ENCODE measurements at places on chromosomes 12 and 14.

DNA sequence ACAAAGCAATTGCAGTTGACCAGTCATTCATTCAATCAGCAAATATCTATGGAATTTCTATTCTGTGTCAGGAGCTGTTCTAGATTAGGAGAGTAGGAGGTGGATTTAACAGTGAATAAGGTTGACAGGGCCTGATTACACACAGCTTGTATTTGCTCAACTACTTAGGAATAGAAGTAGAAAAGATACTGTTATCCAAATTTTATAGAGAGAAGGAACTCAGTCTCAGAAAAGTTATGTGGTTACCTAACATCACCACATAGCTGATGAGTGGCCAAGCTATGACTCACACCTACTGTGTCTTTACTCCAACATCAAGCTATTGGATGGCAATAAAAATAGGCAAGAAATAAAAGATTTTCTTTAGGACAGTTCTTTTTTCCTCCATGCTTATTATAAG, 374.8 kb downstream of the RMST start:
- DNase-seq = no peak

DNA sequence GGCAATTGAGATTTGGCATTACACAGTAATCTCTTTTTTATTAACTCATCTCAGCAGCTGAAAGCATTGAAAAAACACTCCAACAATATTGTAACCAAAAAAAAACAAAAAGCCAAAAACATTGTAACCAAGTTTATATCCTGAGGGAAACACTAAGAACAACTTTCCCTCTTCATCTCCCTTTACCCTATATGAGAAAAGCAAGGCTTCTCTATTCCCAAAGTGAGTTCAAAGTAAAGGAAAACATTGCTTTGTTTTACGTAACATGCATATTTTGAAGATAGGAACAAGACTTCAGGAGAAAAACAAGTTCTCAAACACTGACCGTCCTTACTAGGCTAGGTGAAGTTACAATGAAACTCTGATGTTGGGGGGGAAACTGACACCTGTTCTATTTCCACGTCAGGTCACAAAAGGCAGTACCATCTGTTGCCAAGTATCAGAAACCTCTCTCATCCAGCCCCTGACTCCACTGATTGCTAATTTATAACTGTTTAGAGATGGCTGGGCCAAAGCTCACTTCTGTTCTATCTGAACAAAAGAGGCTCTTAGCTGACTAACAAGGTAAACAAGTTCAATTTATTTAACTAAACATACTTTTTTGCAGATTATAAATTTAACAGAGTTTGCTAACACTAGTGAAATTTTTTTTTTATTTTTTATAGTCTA, 67.9 kb upstream of the PLXNC1 start:
- DNase-seq = no peak

- DNase-seq = no peak
Measured at GRCh38 chr14:50407111-50407812, 10.6 kb upstream of the CDKL1 start.

- DNase-seq = no peak
Measured at GRCh38 chr12:27511031-27511722, 12.8 kb upstream of the PPFIBP1 start.

- DNase-seq = no peak
Measured at GRCh38 chr12:40439771-40440492, 215.1 kb downstream of the LRRK2 start.

DNA sequence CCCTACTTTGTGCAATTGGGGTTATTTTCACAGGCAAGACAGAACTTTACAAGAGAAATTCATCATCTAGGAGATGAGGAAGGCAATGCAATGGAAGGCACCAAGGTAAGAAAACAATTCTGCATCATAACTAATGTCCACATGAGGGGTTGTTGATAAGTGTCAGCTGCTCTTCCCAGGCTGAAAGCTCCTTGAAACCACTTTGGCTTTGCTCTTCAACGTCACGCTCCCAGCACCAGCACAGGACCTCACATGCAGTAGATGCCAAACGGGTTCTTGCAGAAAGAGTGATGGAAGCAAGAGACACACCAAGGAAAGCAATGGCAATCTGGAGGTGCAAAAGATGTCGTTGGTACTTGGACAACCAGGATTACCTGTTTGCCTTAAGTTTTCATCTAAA, 485.5 kb downstream of the BCL11B start:
- no peak for DNase-seq

GRCh38 chr12:11755302-11755930, 105.9 kb downstream of the ETV6 start:
- no peak for DNase-seq

GRCh38 chr14:103542605-103543088, 13.7 kb downstream of the TRMT61A start:
- no peak for DNase-seq

- no peak for DNase-seq
Measured at GRCh38 chr12:131910302-131911027, 16.0 kb downstream of the ULK1 start.

GRCh38 chr12:8697120-8697475, 693 bp upstream of the RIMKLB start:
- no peak for DNase-seq

GRCh38 chr12:25107920-25108319, 87.0 kb downstream of the DNAI7 start:
- no peak for DNase-seq

- no peak for DNase-seq
Measured at GRCh38 chr14:103730490-103731035, 15.0 kb downstream of the ZFYVE21 start.

DNA sequence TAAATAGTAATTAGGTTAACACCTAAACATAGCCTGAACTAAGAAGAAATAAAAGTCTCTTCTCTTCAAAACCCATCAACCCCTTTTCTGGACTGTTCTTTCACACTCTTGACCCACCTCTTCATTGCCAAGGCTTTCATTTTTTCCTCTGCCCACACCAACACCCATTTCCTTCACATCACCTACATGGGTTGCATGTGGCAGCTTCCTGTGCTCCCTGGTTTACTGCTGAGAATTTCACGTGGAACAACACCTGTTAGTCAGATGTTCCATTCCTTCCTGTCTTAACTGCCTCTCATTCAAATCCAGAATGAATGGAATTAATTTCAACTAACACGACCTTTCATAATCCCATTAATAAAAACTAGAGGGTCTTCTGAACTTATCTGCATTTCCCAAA, 157.3 kb downstream of the BCAT1 start:
- DNase-seq = no peak

- no peak for DNase-seq
Measured at GRCh38 chr14:62468946-62469345, 576.3 kb downstream of the KCNH5 start.

DNA sequence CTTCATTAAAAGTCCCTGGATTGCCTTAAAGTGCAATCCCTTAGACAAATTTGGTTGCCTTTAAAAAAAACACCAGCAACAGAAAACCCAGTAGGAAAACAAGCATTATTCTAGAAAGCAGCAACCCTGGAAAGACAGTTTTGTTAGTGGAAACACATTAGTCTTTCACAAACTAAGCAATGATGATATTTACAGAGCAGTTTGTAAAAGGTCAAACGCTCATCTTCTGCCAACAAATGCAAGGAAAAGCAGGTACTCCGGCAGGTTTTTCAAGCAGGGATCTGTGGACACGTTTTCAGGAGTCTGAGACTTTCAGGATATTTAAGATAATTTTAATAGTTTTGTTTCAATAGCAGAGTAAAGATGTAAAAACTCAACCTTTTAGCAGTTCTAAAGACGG, 202.2 kb downstream of the EXOC5 start:
- no peak for DNase-seq

DNA sequence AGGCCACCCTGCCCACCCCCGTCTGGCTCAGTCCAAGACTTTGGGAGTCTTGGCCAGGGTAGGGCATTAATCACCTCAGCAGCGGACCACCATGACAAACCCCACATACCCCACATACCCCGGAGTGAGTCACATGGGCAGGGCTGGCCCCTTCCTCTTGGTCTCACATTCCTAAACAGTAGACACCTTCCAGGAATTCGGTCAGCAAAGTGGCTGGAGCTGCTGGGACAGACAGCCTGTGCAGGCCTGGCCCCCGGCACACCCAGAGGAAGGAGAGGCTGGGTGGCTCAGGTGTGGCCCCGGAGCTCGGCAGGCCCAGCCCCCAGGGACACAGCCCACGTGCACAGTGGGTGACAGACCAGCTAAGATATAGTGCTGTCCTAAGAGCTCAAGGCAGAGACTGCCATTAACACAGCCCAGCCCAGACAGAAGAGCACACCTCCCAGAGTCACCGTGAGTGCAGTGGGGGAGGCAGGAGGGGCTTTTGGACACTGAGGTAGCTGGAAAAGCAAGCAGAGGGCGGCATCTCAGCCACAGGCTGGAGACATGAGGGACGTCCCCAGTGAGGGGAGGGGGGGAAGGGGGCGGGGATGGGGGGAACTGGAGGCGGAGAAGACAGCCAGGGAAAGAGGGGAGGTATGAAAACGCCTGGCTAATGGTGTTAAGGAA, 24.0 kb downstream of the CCDC85C start:
- DNase-seq = no peak

GRCh38 chr14:100739306-100739705, 12.6 kb downstream of the DLK1 start:
- no peak for DNase-seq

GRCh38 chr12:30155001-30155730, 371.4 kb upstream of the TMTC1 start:
- no peak for DNase-seq

DNA sequence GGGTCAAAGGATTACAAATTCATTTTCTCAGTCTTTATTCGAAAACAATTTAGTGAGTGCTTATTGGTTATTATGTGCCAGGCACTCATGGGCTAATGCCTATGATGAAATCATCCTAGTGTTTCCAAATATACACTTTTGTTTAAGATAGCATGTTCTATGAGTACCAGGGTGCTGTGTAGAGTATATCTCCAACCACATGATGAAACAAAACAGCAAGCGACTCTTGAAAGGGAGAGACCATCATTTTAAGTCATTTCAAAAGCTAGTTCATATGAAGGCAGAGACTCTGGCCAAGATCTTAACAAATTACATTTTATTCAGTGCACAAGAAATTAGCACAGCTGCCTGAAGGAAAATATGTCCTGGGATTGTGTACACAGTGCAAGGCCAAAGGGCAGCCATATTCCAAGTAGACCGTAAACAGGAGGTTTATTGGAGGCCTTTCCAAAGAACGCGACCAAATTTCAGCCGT, 204.2 kb downstream of the EFCAB11 start:
- DNase-seq = no peak

GRCh38 chr12:127925971-127926370, 341.0 kb upstream of the TMEM132C start:
- DNase-seq = no peak

DNA sequence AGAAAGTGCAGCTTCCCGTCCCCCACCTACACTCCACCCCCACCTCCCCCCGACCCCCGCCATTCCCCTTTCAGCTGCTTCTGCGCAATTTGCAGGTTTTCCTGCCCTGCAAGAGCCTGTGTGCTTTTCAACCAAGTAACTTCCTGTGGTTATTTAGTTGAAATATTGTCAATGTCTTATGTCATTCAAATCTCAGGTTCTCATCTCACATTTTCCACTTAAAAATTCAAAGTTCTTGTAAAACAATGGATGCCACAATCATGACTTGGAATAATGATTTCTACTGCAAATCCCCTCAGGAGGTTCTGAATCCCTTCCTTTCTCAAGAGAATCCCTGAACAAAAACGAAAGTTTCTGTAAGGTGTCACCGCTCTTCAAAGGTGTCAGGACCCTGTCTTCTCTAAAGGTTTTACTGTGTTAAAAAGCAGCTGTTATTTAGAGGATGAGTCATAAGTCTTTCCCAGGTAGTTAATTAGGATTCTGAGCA, 31.6 kb downstream of the WBP11 start:
- DNase-seq = no peak

GRCh38 chr12:5171701-5172100, 128.0 kb downstream of the KCNA5 start:
- no peak for DNase-seq

- no peak for DNase-seq
Measured at GRCh38 chr12:11710431-11710830, 61.0 kb downstream of the ETV6 start.

- DNase-seq = no peak
Measured at GRCh38 chr12:91613223-91613779, 430.7 kb upstream of the DCN start.

DNA sequence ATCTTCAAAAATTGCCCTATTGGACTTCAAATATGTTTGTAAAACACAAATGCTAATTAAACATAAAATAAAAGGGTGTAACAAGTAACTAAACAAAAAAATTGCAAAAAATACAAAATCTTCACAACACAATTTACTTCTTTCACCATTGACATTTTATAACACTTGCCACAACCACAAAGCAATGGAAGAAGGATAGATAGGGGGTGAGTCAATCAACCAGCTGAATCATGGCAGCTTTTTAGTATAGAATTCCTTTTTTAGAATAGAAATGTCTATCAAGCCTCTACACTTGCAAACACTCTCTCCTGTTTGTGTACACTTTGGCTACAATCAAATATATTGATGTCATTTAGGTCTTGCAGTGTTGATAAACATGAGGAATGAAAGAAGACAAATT, 232.7 kb downstream of the SLC16A7 start:
- no peak for DNase-seq

DNA sequence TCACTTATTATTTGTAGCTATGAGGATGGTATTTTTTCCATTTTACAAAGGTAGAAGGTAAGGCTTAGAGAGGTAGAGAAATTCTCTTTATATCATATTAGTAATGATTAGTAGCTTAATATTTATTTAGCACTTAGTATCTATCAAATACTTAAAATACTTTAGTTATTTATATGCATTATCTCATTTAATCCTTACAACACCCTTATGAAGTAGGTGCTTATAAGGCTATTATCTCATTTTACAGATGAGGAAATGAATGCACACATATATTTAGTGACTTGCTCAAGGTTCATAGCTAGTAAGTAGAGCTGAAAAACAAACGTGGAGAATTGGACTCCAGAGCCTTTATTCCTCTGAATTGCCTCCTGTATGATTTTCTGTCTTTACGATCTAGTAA, 11.0 kb downstream of the RAB5B start:
- no peak for DNase-seq

DNA sequence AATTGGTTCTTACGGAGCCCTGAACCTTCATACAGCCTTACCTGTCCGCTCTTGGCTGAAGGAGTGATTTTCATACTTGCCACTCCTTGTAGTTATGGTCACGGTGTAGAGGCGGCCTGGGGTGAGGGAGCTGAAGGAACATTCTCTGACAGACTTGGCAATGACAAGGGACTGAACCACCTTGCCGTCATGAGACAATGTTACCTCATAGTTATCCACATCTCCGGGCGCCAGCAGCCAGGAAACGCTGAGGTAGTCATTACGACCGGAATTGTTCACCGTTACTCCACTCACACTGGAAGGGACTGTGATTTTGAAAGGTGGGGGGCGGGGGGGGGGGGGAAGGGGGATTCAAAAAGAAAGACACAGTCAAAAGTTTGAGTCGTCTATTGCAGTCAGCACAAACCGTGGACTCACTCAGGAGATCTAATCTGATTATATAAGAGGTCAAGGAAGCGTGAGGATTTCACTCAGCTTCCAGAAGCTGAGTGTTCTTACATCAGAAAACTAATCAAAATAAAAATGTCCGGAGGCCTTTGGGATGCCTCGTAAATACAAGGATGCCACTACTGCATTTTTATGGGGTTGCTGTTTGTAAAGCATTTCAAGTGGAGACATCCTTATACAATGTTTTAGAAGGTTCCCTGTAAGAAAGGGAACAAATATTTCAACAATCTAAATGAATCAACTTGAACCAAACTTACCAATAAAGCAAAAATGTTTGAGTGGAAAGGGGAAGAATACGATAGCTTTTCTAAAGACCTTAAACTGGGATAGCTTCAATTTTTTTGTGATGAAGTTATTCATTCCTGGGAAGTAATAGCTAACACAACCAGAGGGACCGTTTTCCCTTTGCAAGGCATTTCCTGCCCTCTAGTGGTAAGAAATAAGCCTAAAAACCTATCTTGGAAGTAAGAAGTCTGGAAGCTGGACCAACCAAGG, 60.6 kb downstream of the PTPRB start:
- no peak for DNase-seq

- DNase-seq = no peak
Measured at GRCh38 chr14:68255693-68256178, 436.2 kb downstream of the RAD51B start.

Data from stimulated activated CD8-positive, alpha-beta memory T cell treated with anti-CD3 and anti-CD28 coated beads, Interleukin-2, amount 100 ng/mL, for 1 hour (primary cell).